ENCODE measurements at places on chromosomes 3 and 15.

DNA sequence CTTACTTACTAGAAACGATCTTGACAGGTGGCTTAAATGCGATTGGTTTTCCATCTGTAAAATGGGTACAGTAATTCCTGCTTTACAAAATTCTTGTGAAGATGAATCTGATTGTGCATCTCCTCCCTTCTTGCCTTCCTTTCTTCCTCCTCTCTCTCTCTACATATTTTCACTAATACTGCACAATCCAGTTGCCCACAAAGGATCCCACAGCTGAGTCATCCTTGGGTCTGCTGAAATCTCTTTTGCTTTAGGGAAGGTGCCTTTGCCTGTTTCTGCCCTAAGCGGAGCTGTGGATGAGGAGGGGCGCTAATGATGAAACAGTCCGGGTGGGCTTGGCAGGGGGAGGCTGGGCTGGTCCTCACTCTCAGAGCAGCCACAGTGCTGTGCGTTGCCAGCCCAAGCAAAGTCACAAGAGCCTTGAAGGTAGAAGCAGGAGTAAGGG lies 46.1 kb downstream of the AMOTL2 start:
- no peak for DNase-seq

GRCh38 chr3:177333533-177334520 lies 136.5 kb upstream of the TBL1XR1 start:
- peak; percentile 7 for DNase-seq

DNA sequence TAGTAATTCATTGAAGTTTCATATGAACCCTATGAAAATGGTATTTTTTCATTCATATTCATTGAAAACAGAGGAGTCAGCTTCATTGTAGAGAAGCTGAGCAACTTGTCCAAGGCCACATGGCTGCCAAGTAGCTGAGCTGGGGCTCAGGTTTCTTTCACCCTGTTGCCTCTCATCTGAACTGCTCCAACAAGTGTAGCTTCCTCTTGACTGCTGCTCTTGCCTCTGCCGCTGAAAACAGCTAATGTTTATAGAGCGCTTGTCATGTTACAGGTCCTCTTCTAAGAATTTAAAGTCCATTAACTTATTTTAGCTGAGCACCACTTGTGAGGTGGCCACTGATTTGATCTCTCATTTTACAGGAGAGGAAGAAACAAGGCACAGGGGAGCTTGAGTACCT lies 81.1 kb downstream of the PDCD6IP start:
- no peak for DNase-seq

DNA sequence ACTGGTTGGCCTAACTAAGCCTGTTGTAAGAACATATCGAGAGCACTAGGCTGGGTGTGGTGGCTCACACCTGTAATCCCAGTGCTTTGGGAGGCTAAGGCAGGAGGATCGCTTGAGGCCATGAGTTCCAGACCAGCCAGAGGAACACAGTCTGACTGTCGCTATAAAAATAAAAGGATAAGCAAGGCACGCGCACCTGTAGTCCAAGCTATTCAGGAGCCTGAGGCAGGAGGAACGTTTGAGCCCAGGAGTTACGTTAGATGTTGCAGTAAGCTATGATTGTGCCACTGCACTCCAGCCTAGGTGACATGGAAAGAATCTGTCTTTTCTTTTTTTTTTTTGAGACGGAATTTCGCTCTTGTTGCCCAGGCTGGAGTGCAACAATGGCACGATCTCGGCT lies 24.9 kb downstream of the MAP4 start:
- DNase-seq, result no peak

DNA sequence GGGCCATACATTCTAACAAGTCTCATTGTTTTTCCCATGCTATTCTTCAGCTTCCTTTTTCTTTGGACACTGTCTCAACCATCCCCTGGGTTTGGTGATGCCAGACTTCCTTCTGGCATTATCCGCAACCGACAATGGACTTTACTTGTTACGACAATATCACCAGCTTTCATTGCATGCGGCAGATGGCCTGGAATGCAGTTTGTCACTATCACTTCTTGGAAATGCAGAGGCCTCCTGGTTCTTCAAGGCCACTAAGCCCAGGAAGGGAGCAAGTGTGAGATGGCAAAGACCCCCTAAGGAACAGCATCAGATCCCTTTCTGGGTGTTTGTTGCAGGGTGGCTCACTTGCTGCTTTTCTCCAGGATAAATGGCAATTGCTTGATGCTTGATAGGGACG lies 128.6 kb downstream of the PTPRG start:
- no peak for DNase-seq

DNA sequence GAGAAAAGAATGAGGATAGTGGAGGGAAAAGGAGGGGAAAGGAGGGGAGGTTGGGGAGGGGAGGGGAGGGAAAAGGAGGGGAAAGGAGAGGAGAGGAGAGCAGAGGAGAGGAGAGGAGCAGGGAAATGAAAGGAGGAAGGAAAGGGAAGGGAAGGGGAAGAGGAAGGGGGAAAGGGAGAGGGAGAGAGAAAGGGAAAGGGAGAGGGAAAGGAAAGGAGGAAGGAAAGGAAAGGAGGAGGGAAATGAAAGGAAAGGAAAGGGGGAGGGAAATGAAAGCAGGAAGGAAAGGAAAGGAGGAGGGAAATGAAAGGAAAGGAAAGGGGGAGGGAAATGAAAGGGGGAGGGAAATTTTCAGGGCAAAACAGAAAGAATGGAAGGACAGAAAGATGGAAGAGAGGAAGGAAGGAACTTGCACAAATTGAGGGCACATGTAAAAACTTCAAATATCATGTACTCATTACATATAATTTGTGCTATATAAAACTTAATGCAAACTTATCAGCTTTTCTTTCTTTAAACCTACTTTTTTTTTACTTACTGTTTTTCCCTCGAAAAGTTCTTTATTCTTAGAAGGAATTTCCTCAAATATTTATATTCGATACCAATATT lies 148.0 kb downstream of the ZBTB20 start:
- no peak for DNase-seq

GRCh38 chr15:28990390-28990789 lies 104.6 kb downstream of the APBA2 start:
- no peak for DNase-seq

DNA sequence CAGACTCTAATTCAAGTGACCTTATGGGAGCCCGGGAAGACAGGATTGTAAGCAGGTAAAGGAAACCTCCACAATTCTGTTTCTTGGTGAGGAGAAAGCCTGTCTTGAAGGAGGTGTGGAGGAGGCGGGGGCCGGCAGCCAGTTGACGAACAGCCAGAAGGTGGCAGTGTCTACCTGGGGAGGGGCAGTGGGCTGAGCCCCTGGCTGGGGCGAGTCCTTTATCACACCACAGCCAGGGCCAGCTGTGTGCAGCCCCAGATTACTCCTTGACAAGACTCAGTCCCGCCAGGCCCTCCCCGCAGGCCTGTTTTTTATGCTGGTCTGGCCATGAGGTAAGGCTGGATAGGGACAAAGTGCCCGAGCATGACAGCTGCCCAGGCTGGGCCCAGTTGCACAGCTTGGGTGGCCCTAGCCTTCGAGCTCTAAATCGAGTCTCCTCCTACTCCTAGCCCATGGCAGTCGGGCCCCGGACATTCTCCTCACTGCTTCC lies 40.9 kb upstream of the IDH2 start:
- peak; percentile 68 for DNase-seq

- DNase-seq, result no peak
Measured at GRCh38 chr3:4461468-4462090, 5.5 kb downstream of the SUMF1 start.

GRCh38 chr15:55958349-55958748 lies 35.1 kb downstream of the NEDD4 start:
- DNase-seq, result no peak

- no peak for DNase-seq
Measured at GRCh38 chr3:44446929-44447328, 30.5 kb downstream of the ZNF445 start.

DNA sequence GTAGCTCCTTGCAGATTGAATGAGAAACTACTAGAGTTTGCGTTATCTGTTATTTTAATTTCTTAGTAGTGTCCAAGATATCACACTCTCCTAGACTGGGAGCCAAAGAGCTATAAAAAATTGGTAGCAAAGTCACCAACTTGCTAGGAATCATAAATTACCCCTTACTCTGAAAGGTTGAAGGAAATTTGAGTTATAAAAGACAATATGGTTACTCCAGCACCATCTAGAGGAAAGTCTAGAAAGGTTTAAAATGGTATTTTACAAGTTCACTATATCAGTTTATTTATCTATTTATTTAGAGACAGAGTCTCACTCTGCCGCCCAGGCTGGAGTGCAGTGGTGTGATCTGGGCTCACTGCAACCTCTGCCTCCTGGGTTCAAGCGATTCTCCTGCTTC lies 121.6 kb downstream of the RBPMS2 start:
- peak; percentile 40 for DNase-seq

DNA sequence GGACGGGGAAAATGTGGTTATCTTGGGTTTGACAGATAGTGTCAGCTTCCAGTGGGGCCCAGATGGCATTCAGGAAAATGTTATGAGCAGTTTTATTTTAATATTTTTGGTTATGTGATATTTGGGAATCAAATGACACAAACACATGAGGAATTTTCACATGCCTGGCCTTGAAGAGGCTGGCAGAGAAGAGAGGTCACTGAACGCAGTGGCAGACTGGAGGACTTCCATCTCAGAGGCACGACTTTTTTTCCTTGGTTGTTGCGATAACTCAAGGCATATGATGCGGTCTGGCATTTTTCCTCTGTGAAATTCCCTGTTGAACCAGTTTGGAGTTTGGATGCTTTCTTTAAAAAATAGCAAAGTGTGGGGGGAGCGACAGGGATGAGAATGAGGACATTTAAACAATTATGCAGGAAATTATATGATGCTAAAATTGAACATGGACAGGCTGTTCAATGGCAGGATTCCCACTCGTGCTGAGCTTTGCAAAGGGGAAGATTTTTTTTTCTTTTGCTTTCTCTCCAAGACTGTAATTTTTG lies 36.9 kb upstream of the ARPP21 start:
- no peak for DNase-seq

- DNase-seq, result no peak
Measured at GRCh38 chr3:61483997-61484396, 77.4 kb upstream of the PTPRG start.

- no peak for DNase-seq
Measured at GRCh38 chr3:150168698-150169097, 198.0 kb upstream of the PFN2 start.

DNA sequence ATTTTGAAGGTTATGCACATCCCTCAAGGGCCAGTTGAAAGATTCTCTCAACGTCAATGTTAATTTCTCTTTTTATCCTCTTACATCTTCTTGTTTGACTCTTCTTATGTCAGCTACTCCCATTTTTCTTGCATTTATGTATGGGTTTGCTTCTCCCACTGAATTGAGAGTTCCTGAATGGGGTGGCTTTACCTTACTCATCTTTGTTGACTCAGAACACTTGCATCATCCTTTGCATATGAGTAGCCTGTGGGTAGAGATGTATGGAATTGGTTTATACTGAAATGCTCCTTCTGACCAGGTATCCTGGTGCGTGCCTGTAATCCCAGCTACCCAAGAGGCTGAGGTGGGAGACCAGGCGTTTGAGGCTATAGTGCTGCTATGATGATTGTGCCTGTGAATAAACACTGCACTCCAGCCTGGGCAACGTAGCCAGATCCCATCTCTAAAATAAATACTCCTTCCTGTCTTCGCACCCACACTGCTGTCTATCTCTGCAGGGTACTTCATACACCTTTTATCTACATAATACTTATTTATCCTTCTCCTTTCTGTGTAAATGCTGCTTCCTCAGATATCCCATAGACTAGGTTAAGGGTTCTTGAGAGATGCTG lies 123.6 kb upstream of the DPH6 start:
- DNase-seq, result no peak

GRCh38 chr3:4044619-4045018 lies 245.4 kb downstream of the LRRN1 start:
- DNase-seq, result no peak

DNA sequence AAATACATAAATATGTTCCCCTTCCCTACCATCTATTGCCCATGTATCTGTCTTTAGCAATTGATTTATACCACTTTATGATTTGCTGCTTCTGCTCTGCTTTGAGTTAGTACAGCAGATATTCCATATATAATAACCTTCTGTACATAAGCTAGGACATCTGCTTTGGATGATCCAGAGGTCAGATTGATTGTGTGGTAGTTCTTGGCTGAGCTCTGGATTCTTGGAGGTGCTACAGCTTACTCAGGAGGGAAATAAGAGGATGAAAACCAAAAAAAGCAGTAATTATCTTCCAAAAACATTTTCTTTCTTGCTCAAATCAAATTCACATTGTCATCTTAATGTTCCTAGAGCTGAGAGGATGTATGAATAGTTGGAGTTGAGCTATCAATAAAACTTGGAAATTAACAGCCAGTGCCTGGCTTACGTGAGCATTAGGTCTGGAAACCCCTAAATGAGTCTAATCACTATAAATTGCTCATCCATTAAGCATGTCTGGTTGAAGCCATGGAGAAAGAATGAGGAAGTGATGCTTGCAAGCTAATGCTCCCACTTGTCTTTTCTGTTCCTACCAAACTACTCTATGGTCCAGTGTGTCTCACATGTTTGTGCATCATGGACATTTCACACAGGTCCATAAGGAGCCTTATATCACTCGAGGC lies 36.3 kb upstream of the TMEM42 start:
- no peak for DNase-seq

DNA sequence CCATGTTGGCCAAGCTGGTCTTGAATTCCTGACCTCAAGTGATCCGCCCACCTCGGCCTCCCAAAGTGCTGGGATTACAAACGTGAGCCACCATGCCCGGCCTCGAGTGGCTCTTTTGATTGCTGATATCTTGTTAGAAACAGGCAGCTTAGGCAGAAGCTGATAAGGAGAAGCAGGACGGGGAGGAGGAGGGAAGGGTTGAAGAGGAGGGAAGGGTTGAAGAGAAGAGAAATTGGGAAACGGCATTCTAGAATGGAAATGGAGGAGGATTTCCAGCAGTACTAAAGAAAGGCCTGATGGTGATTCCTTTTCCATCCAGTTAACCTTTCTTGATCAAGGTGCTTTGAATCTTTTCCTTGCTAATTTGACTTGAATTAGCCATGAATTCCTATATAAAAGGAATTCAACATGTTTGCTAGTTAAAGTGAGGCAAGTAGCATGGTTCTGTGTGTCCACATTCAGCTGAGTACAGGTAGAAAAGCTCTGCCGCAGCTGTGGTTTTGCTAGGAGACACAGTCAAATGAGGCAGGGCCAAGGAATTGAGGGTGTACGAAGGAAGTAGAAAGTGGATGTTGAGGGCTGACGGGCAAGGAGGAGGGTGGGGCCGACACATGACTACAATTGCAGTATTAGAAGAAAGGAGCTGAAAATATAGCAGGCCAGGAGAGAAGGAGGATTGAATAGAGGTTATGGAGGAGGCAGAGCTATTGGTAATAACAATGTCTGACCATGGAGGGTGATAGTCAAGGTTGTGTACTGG lies 27.2 kb upstream of the ATP1B3 start:
- DNase-seq, result no peak

DNA sequence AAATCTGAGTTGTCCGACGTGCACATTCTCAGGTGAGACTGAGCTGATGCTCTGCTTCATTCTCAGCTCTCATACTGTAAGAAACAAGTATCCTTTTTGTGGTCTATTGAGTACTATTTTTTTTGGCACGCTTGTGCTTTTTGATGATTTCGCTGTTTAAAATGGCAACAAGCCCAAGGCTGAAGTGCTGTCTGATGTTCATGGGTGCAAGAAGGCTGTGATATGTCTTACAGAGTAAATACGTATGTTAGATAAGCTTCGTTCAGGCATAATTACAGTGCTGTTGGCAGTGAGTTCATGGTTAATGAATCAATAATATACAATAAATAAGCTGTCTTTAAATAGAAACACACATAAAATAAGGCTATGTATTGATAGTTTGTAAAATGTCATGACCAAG lies 27.2 kb downstream of the AQR start:
- DNase-seq, result no peak
